ENCODE measurements at places on chromosomes 6 and 20.

DNA sequence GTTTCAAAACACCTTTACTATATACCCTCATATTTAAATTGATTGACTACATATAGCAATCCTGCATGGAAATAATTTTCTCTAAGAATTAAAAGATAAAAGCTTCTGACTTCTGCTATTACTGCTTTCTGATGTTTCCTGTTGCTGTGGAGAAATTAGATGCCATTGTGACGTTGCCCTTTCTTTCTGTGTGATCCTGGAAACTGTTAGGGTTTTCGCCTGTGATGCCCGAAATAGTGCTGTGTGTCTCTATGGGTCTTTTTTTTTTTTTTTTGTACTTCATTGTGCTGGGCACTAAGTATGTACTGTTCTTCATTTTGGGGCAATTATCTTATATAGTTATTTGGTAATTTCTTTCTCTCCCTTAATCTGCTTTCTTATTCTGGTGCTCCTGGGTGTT, 205.0 kb downstream of the ARID1B start:
- DNase-seq = no peak

DNA sequence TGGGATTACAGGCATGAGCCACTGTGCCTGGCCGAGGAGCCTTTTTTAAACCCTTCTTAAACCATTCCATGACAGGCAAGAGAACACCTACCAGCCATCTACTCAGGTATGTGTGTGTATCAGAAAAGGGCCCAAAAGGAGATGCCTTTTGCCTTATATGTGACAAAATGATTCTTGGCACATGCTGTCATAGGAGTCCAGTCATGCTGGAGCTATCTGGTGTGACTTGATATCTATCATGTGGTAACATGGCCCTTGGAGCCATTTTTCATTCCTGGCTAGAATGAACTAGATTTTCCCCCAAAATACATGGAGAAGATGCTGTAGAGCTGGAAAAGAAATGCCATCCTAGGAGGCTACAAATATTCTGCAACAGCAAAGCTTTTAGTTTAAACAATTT, 129.1 kb downstream of the DST start:
- no peak for DNase-seq

DNA sequence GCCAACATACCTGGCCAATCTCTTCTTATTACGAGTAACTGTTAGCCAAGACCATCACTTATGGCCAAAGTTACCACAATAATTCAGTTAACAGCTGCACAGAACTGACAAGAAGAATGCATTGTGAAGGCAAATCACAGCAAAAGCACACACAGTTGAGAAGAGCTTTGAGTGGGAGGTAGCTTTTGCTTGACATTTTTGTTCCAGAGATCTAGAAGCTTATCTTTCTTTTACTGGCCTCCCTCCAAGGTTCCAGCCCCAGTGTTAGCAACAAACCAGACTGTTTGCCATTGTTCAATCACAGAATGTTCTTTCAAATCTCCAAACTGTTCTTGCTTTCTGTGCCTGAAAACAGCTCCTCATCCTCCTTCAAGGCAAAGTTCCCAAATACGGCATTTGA, 35.9 kb upstream of the IRAK1BP1 start:
- no peak for DNase-seq

DNA sequence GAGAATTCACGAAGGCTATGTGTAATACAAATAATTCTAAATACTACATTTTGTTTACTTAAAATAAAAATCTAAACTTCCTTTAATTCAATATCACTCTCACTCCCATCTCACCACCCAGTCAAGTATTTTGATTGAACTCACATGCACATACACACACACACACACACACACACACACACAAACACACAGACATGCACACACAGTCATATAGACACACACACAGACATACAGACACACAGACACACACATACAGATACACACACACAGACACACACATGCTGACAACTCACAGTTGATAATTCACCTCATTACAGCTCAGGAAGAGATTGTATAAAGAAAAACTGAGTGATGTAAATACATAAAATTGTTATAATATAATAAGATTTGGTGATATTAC, 559.8 kb upstream of the SLC35B3 start:
- DNase-seq = no peak

- no peak for DNase-seq
Observed at GRCh38 chr6:134436281-134436815, 118.4 kb upstream of the SGK1 start.

GRCh38 chr6:12614456-12614855, 102.1 kb upstream of the PHACTR1 start:
- DNase-seq = no peak

GRCh38 chr6:112443179-112444065, 96.3 kb downstream of the RFPL4B start:
- no peak for DNase-seq

GRCh38 chr6:16278048-16278724, 39.8 kb downstream of the GMPR start:
- no peak for DNase-seq

DNA sequence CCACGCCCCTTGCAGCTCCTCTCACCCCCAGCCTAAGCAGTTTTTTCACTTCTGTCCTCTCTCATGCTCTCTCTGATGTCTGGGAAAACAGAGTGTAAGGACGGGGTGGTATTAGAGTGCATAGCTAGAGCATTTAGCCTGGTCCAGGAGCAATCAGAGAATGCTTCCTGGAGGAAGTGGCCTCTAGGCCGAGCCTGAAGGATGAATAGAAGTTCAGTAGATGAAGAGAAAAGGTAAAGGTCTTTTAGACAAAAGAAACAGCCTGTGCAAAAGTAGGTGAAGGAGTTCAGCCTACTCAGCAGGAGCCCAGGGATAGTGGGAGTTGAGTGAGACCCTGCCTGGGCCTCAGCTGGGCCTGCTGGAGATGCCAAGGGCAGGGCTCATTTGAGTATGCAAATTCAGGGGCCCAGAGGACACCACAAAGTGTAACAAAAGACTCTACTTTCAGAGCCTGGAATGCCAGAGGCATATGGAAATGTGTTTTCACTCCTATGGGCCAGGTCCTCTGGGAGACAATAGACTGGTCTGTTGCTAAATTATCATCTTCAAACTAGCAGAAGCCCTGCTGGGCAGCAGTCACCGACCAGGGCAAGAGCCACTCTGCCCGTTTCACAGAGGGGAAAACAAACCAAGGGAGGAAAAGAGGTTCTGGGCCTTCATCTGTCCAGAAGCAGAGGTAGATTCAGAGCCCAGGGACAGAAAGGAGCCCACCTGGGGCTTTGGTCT, 19.7 kb upstream of the TM9SF4 start:
- DNase-seq = no peak

- no peak for DNase-seq
Observed at GRCh38 chr20:19658137-19658536, 99.9 kb upstream of the RIN2 start.

DNA sequence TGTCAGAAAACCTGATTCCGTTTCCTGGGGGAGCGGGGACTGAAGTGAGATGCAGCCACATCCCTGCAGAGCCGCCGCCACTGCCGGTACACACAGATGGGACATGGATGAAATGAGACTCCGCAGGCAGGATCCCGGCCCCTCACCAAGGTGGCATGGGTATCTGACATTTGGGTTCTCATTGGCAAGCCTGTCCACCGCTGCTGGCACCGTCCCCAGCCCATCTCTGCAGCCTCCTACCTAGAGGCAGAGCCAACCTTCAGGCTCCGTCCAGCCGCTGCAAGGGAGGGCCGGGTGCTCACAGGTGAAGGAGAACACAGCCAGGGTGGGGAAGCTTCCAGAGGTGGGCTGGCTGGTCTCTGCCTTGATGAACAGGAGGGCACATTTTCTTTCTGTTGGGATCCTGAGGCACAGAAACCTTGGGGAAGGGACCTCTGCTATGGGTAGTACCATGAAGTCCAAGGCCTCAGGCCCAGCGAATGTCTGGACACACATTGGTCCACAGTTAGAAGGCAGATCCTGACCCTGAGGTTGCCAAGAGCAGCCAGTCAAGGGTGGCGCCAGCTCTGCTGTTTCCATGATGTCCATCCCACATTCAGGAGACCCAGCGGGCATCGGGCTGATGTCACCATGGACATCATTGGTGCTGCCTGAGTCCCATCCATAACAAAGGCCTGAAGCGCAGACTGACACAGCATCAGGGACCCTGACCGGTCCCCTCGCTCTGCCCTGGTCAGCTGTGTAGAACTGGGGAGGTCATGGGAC, 177.4 kb downstream of the TAF4 start:
- DNase-seq = no peak

DNA sequence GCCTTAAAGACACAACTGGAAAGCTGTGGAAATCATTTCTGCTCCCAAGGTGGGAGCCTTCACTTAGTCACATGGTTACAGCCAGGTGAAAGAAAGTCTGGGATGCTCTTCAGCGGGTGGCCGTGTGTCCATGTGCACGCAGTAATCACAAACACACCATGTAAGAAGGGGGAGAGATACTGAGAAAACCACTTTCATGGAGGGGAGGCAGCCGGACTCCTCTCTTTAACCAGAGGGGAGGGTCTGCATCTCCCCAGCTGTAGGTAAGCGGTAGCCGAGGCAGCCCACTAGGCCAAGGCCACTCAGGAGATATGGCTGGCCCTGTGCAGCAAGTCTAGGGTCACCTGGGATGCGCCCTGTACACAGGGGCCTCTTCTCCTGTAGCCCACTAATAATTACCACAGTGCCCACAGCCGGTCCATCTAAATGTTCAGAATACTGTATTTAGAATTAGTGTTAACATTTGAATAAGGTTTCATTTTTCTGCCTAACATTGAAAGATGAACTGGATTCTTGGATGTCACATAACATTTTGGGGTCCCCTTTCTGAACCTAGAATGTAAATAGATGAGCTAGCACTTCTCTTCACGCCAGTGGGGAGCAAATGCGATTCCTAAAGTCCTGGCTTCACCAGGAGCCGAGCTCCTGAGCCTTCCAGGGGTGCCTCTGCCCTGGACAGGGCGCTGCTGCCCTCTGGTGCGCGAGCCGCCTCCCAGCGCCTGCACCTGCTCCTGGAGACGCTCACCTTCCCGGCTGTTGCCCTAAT, 15.9 kb downstream of the GPR31 start:
- DNase-seq = peak; percentile 64

DNA sequence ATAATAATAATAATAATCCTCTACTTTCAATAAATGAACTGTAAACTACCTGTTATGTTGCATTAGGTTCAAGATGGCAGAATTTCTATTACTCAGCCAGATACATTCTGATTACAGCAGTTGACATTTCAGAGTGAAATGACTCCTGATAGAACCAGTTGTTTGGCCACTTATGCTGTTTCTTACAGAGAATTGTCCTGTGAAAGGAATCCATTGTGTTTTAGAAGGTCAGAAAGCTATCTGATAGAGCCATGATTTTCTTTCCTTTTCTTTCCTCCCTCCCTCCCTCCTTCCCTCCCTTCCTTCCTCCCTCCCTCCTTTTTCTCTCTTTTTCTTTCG, 16.6 kb downstream of the GJA10 start:
- DNase-seq = no peak

DNA sequence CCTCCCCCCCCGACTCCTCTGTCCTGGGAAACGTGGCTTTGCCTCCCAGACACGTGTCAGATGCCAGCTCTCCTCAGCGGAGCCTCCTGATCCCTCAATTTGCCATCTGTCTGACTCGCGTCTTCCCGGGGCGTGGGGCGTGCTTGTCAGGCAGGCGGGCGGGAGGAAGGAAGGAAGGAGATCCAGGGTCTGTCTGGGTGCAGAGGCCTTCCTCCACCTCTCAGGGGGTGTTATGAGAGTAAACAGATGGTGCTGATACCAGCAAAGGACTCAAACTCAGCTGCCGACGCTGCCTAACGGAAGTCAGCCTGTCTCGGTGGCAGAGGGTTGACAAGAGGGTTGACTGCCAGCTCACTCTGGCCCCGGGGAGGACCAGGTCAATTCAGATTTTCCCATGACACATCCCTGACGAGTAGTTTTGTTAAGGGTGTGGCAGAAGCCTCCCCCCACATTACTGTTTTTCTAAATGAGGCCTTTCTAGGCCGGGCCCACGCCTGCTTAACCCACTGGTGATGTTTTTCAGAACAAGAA, 17.0 kb downstream of the UQCC2 start:
- no peak for DNase-seq

DNA sequence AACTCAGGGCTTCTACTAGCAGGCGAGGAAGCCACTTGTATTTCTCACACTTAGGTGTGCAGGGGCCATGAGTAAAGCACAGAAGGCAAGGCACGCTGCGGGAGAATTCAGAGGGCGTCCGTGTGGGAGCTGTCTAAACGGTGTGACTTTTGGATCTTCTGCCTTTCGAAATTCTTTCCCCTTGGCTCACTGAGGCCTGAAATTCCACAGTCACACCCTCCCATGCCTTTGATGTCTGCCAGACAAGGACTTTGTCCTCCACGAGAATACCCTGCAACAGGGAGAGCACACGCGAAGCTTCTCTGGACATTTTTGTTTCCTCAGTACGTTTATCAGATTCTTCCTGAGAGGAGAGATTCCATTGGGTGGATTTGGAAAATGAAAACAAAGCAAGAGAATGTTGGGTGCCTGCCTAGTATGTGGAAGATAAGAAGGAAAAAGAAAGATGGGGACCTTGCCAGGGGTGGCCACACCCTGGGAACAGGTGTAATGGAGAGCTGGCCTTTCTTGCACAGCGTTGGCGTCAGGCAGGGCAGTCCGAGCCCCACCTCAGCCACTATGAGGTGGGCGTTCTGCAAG, 235.7 kb downstream of the MYLK4 start:
- DNase-seq = no peak

DNA sequence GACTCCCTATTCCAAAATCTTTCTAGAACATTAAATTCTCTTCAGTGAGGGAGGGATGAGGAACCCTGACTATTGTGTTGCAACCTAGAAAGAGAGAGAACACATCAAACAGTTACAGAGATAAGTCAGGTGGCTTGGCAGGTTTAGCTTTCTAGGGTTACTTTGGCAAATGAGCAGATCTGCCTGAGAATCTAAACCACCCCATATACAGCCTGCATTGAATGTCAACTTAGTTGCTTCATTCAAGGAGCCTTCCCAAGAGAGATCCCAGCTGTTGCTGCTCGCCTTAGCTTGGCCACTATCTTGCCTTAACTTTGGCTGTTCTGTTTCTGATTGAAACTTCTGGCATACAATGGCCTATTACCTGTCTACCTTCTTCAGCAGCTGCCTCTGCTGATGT, 74.7 kb upstream of the TCF21 start:
- DNase-seq = no peak

GRCh38 chr20:53059848-53060247, 87.7 kb downstream of the TSHZ2 start:
- no peak for DNase-seq

DNA sequence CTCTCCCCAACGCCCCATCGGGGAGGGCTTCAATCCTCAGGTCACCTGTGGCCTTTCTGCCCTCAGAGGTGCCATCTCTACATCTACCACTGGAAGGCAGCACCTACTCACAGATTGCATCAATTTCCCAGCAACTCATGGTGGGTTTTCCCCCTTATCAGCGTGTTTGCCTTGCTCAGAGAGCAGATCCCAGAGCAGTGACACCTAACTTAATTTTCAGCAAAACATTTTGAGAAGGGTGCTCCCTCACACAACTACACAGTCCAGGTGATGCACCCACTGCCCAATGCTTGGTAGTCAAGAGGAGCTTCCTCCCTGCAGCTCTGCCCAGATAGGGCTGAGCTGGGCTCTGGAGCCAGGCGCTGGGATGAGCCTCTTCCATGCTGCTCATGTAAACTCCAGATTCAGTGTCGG, 48.2 kb downstream of the PLG start:
- peak; percentile 52 for DNase-seq
